ENCODE measurements at places on chromosomes 16 and 17.

DNA sequence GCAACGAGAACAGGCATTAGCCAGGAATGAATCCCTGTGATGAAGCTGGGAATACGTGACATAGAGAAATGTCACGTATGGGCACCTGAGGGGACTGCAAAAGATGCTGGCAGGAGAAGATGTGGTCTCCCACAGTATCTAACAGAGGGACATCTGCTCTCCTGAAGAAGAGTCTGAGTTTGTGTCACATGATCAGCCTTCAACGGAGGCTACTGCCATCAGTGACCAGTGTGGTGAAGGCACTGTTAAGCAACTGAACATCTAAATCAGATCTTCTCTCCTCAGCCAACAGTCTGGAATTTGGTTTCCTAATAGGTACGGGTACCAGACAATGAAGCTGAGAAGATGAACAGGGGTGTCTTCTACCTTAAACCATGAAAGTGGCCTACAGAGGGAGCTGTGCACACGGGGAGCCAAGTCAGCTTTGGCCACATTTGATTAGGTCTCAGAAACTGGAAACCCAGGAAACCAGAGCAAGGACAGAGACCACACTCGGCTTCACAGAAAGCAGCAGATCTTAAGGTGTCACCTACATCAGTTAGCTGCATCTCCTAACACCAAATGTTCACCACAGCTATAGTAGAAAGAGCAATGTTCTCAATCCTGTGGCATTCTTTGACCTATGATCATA, 41.8 kb downstream of the BRD7 start:
- H3K36me3 ChIP-seq, result peaks cover 10% of the 10 kb centered on the region
- no peaks in the 10 kb centered on the region for H3K4me1 ChIP-seq
- no peaks in the 10 kb centered on the region for H3K27me3 ChIP-seq
- DNase-seq, result no peak
- peak overlapping the region; percentile 6 for H3K27ac ChIP-seq

GRCh38 chr16:10616756-10617640, 36.6 kb upstream of the EMP2 start:
- no peaks in the 10 kb centered on the region for H3K36me3 ChIP-seq
- H3K4me1 ChIP-seq, result peaks cover 20% of the 10 kb centered on the region
- DNase-seq, result peak; percentile 82
- peak overlapping the region; percentile 46 for H3K27ac ChIP-seq

GRCh38 chr17:42010898-42011516, 6.2 kb downstream of the DNAJC7 start:
- H3K4me1 ChIP-seq, result peaks cover 64% of the 10 kb centered on the region
- no peaks in the 10 kb centered on the region for H3K36me3 ChIP-seq
- H3K27ac ChIP-seq, result no peak overlapping the region
- DNase-seq, result no peak

- peaks cover 16% of the 10 kb centered on the region for H3K4me1 ChIP-seq
- no peak overlapping the region for H3K4me3 ChIP-seq
- no peaks in the 10 kb centered on the region for H3K36me3 ChIP-seq
- peak; percentile 78 for DNase-seq
- no peaks in the 10 kb centered on the region for H3K27me3 ChIP-seq
Measured at GRCh38 chr17:82876602-82877379, 37.0 kb upstream of the ZNF750 start.

- H3K4me3 ChIP-seq, result no peak overlapping the region
- no peak for DNase-seq
- no peak overlapping the region for H3K27ac ChIP-seq
- no peaks in the 10 kb centered on the region for H3K36me3 ChIP-seq
Measured at GRCh38 chr16:77041468-77041867, 149.5 kb upstream of the MON1B start.

GRCh38 chr16:52309446-52310416, 237.2 kb downstream of the TOX3 start:
- no peaks in the 10 kb centered on the region for H3K36me3 ChIP-seq
- H3K4me3 ChIP-seq, result no peak overlapping the region
- no peak for DNase-seq
- H3K4me1 ChIP-seq, result no peaks in the 10 kb centered on the region
- H3K27me3 ChIP-seq, result no peaks in the 10 kb centered on the region
- no peak overlapping the region for H3K27ac ChIP-seq

DNA sequence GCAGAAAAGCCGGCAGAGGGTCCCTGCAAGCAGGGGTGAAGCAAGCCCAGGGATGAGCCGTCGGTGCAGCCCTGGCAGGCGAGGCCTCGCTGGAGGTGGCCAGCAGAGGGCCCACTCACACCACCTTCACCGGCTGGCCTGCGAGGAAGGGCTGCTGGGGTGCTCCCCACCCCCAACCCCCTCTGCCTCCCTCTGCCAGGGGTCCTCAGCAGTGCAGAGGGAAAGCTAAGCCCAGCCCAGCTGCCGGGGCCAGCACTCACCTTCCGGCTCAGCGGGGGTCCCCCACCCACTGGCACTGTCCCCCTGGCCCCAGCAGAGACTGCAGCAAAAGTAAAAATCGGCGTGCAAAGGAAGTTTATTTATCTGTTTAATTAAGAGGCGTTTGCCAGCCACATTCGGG, 113.4 kb downstream of the ENGASE start:
- no peak for DNase-seq
- H3K36me3 ChIP-seq, result no peaks in the 10 kb centered on the region
- H3K4me3 ChIP-seq, result no peak overlapping the region
- no peaks in the 10 kb centered on the region for H3K4me1 ChIP-seq
- no peak overlapping the region for H3K27ac ChIP-seq

- H3K36me3 ChIP-seq, result no peaks in the 10 kb centered on the region
- no peaks in the 10 kb centered on the region for H3K27me3 ChIP-seq
- no peak for DNase-seq
Measured at GRCh38 chr17:82334622-82335394, 1.2 kb upstream of the SECTM1 start.

Data from transverse colon (tissue), 4 donors.